ENCODE measurements at places on chromosomes 1 and 21.

GRCh38 chr1:154881820-154882535, 11.9 kb upstream of the KCNN3 start:
- DNase-seq = no peak

GRCh38 chr1:152968248-152968647, 2.2 kb upstream of the SPRR4 start:
- peak; percentile 39 for DNase-seq

GRCh38 chr21:34593423-34593822, 21.5 kb downstream of the RCAN1 start:
- DNase-seq = no peak

- DNase-seq = no peak
Measured at GRCh38 chr1:167938080-167938636, 1.3 kb upstream of the MPC2 start.

DNA sequence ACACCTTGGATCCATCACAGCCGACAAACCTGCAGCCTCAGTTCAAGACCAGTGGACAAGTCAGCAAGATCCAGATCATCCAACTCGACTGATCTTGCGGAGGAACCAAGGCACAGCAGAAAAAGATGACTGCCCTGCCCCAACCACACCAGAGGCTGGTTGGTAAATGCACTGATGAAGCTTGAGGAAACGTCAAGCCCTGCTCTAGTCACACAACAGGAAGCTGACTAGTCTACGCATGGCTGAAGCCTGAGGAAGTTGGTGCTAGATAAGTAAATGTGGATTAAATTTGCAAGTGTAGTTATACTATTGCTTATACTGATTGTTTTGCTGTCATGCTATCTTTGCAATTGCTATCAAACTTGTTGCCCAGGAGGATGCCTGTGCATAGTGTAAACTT, 89.0 kb downstream of the LIPI start:
- no peak for DNase-seq

DNA sequence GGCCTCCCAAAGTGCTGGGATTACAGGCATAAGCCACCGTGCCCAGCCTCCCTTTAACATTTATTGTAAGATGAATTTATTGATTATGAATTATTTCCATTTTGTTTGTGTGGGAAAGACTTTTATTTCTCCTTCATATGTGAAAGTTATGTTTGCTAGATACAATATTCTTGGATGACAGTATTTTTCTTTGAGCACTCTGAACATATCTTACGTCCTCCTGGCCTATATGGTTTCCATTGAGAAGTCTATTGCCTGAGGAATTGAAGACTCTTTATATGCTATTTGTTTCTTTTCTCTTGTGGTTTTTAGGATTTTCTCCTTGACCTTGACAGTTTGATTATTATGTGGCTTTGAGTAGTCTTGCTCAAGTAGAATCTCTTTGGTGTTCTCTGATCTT, 26.8 kb upstream of the HLX start:
- no peak for DNase-seq

DNA sequence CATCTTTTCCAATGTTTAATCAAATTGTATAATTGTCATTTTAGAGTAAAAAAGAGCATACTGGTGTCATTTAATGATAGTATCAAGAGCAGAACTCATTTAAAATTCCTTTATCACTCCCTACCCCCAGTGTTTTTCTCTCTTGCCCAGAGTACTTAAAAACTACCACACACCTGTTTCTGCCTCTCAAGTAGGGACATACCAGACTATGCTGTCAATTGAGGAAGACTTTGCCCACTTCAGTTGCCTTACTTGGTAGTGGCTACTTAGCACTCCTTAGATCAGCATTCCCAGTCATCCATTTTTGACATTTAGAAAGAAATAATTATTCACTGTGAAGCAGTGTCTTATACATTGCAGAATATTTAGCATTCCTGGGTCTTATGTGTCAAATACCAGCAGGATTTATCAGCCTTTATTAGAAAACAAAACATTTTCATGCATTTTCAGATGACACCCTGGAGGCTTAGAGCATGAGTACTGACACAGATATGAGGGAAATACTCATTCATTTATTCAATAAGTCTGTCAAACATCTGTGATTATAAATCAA, 127.5 kb upstream of the RGS1 start:
- no peak for DNase-seq

DNA sequence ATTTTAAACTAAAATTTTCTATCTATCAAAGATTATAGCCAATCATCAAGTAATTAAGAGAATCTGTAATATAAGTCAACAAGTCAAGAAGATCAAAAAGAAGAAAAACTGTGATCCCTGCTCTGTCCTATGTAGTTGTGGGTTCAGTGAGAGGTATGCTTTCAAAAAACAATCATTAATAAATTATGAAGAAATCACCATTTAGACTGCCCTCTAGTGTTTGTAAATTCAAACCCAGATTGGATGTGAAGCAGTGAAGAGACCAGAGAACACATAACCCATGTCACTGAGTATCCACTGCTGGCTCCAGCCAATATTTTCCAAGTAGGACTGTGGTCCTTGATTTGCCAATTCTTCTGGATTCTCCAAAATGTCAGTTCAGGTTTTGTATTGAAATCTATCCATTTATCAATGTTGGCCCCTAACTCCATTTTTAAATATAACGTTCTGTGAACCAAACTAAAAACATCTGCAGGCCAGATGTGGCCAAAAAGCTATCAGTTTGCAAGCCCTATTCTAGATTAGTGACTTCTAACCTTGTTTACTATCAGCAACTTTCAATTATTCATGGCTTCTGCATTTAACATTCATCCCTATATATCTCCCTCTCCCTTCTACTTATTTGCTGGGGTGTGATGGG, 467.5 kb upstream of the CXADR start:
- peak; percentile 7 for DNase-seq

- DNase-seq = no peak
Measured at GRCh38 chr21:15870819-15871218, 141.0 kb downstream of the USP25 start.

DNA sequence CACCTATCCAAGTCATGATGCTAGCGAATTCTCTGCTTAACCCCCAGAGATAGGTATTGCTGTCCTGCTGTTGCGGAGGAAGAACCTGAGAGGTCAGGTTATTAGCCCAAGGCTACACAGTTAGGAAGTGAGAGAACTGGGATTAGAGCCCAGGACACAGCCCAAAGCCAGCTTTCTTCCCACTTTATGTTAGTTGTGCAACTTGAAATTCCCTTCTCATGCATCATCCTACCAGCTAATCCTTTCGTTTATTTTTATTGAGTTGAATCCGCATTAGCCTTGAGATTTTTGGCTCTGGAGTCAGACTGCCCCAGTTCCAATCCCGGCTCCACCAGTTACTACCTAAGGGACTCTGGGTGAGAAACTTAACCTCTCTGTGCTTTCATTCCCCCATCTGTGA, 65.4 kb downstream of the PLEKHA6 start:
- no peak for DNase-seq

DNA sequence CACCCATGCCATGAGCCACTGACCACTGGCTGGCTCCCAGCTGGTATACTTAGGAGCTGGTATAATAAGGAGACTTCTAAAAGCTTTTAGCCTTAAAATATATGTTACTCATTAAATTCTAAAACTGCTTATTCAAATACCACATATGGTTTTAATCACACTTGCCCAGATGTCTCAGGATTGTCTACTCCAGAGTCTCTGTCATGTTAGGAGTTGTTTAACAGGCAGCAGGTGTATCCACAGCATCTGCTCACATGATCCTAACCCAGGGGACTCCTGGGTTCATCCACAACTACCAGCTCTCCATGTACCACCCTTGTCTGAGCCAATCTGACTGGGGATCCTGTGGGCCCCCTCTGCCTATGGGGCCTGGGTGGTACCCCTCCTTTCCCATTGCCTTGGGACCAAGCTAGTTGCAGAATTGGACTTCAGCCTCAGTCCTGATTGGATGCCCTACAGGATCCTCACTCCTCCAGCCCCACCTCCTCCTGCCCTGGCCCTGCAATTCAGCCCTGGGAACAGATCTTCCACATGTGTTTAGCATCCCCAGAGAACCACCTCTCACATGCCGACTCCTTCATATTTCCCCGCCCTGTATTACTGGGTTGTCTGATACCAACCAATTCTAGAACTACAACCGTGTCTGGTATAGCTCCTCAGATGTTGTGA, 61.3 kb downstream of the BCAR3 start:
- DNase-seq = no peak

- no peak for DNase-seq
Measured at GRCh38 chr1:115245227-115245626, 92.8 kb downstream of the NGF start.

DNA sequence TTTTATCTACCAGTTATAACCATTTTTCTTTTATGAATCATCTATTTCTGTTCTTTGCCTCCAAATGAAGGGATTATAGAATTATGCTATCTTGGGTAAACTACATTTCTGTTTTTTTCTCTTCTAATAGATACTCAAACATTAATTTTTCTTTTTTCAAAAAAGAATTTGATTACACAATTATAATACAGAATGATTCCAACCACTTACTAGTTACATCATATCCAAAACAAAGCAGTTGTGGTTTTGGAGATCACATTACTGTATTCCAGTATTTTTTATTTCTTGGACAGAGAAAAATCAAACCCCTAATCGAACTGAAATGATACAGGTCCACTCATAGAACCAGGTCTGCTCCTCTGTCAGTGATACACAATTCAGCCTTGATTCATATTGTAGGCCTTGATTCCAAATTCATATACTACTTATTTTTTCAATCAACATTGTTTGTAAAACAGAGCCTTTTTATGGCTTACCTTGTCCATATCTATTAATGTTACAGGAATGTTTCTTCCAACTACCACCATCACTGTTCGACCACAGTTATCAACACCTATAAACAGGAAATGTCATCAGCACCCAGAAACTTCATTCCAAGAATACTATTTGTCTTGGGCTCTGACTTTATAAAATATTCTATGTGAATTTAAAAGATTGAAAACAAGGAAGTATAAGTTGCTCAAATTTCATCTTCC, 43.2 kb downstream of the GDAP2 start:
- DNase-seq = no peak

- DNase-seq = no peak
Measured at GRCh38 chr1:170666541-170667254, 2.8 kb downstream of the PRRX1 start.

DNA sequence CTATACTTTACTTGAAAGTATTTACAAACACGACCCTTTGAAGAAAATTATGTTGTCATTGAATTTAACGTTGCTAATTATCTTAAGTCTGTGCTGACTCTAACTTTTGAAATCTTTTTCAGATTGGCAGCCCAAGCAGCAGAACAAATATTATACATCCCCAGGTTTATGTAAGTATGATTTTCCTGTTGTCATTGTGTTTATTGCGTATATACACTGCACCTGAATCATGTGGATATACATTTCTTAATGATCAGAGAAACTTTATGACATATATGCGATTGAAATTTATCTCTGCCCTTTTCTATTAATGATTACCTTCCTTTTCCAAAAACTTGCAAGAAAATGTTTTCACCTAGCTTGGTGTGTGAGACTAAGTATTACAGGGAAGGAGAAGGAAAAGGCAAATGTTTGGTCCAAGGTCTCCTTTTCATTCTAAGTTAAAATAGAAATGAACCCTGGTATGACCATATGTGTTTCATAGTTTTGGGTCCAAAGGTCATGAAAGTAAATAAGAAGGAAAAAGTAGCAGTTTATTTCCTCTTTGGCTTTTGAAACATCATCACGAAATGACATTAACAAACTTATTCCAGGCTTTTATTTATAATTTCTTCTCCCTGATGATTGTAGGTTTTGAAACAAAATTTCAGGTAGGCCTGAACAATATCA, 116.8 kb downstream of the VPS13D start:
- DNase-seq = no peak

- no peak for DNase-seq
Measured at GRCh38 chr1:245583575-245584330, 429.0 kb downstream of the KIF26B start.

DNA sequence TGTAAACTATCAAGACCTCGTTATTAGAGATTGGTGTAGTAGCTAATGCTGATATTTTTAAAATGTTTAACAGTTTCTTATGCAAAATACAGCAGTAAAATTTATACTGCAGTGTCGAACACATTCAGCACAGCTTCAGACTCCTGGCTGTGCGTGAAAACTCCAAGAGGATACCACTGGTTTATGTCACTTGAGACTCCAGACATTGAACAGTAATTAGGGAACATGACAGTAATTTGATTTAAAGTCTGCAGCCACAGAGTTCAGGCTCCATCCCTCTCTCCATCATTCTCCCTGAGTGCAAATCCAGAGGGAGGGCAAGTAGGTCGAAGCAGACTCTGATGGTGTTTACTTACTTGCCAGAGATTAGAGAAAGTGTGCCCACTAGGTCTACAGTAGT, 94.2 kb downstream of the AK5 start:
- DNase-seq = no peak

GRCh38 chr1:112686417-112686816, 12.0 kb downstream of the MOV10 start:
- no peak for DNase-seq

DNA sequence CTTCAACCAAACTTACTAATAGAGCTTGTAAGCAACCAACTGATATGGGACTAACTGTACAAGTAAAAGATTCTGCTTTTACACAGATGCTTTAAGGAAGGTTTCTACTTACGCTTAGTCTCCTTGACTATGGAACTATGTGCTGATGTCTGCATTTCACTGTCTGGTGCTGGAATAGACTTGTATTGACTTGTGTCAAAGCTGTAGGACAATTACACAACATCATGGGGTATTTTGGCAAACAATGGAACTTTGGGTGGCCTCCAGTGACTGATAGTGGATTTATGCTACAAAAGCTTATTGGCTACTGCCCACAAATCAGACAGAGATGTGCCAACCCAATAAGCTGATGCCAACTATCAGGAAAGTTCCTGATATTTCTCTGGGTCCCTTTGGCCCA, 10.6 kb downstream of the CBR1 start:
- no peak for DNase-seq

GRCh38 chr1:211695135-211695816, 19.9 kb upstream of the NEK2 start:
- DNase-seq = peak; percentile 90

GRCh38 chr1:47849005-47849521, 148.1 kb downstream of the TRABD2B start:
- no peak for DNase-seq

- DNase-seq = no peak
Measured at GRCh38 chr1:178548108-178548507, 35.2 kb downstream of the TEX35 start.

- DNase-seq = peak; percentile 56
Measured at GRCh38 chr1:60866917-60867531, 215.3 kb upstream of the NFIA start.

DNA sequence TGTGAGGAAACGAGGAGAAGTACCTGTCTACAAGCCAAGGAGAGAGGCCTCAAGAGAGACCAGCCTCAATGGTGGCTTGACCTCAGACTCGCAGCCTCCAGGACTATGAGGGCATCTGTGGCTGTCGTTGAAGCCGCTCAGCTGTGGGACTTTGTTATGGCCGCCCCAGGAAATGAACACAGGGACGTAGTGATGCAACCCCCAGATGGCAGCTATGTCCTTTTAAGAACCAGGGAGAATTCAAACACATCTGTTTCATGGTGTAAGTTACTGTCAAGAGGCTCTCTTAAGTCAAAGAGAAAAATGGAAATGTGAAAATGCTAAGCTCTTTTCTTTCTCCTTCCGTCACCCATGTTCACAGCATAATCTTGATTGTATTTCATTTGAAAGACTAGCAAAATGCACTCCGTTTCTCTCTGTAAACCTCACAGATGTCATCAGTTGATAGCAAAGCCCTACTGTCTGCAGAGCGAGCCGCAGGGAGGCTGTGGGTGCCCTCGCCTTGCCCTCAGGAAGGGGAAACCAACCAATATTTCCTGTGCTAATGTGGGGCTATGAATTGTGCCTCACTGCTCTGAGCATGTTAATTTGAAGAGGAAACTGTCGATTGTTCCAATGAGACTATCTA, 21.3 kb downstream of the UBASH3A start:
- DNase-seq = peak; percentile 87

GRCh38 chr1:34324879-34325440, 148.3 kb downstream of the C1orf94 start:
- no peak for DNase-seq
